Astrocyte (in vitro differentiated cells and primary cell): ENCODE measurements at places on chromosomes 2 and 18. TPM values are rescaled to one million over a fixed set of nuclear protein-coding genes. Genes with fewer than 3 reads are reported as not detected.

DNA sequence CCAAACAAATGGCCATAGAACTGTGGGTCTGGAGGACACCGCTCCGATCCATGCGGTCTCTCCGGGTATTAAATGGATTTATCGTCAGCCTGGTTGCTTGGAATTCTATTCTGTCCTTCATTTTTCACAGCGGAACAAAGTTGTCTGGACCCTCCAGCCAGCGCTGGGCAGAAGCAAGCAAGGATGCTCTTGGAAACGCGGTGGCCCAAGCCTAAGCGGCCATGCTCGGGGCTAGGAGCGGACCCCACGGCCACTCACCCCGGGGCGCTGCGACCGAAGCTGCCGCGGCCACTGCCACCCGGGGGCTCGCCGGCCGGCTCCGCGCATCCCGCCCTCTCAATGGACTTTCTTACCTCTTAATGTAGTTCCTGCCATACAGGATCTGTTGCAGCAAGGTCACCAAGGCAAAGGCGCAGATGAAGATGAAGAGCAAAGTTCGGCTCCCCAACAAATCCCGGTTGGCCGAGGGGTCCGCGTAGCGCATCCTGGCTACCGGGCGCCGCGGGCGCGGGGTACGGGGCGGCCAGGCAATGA, 761 bp downstream of the ST8SIA5 start:
- no peak for DNase-seq

DNA sequence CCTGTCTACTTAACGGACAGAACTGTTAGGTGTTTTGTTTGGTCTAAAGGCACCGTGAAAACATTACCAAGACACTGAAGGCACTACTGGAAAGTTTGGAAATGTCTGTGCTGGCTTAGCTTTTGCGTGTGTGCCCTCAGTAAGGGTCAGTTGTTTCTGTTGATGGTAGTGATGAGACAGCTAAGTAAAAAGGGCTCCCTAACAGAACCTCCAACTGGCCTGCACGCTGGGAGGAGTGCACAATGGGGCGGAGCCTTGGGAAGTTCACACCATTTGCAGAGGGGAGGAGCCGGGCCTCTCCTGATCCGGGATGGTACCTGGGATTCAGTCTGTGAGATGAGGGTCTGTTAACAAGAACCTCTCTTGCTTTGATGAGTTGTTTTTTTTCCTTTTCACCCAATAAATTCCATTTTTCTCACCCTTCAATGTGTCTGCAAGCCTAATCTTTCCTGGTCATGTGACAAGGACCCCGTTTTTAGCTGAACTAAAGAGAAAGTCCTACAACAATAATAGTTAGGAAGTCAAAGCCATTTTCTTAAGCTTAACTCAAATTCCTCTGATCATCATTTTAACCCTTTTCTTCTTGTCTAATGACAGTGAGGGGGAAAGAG, 368.7 kb downstream of the PARD3B start:
- DNase-seq, result no peak

- DNase-seq, result peak; percentile 81
Measured at GRCh38 chr2:69095305-69095704, 82.3 kb downstream of the ANTXR1 start.

GRCh38 chr2:189580658-189581353, at the start of gene SLC40A1:
SLC40A1 (minus strand) TSS chr2:189580786; CDS start chr2:189580460, 326 bp downstream.
- DNase-seq, result peak; percentile 48

DNA sequence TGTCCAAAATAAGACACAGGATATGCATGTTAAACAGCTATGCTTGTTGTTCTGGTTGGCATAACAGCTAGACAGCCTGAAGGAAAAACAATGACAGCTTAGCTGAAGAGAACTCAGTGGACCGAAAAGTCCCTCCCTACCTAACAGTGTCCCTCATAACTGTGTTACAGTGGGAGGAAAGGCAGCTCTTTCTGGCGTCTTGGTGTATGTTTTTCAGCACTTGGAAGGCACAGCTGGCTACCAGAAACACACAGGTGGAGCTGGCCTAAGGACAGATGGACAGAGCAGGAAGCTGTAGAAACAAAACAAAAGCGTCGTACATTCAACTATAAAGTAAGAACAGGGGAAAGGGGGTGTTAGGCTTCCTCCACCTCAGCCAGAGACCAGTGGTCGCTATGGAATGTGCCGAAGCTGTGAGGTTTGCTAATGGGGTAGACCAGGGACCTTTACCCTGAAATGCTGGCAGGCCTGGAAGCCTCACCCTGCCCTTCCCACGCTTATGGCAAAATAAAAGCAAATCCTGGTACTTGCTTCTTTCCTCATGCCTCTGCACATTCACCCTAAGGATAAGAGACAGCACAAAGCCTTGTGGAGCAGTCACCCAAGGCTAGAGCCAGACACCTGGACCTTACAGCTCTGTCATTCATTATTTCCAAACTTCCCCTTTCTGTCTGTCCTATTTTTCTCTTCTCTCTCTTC, 103.5 kb upstream of the TRIB2 start:
- DNase-seq, result no peak

GRCh38 chr2:218313356-218313755, 21.1 kb upstream of the TMBIM1 start:
- DNase-seq, result no peak

- DNase-seq, result peak; percentile 48
Measured at GRCh38 chr2:71901466-71901865, 246.2 kb downstream of the CYP26B1 start.

DNA sequence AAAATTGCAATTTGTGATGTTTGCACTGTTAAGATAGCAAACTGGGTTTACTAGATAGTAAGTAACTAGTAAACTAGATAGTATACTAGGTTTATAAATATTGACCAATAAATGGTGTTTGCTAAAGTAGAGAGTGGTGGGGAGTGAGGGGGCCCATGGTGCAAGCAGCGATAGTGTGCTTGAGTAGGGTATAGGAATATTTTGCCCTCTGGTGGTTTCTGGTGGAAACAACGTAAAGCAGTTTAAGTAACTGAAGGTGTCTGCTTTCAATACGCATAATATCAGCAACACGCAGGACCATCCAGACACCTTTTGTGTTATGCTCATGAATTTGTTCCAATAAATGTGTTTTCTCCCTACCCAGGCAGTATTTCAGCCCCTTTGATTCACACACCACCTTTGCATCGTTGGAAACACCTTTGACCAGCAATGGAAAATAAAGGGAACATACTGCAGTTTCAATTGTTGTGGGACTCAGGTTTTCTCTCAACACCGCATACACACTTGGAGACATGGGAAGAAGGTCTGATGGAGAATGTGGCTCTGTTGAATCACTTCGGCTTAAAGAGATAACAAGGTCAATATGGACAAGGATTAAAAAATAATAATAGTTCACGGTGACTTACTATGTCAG, 16.7 kb upstream of the STAT1 start:
- DNase-seq, result peak; percentile 28

DNA sequence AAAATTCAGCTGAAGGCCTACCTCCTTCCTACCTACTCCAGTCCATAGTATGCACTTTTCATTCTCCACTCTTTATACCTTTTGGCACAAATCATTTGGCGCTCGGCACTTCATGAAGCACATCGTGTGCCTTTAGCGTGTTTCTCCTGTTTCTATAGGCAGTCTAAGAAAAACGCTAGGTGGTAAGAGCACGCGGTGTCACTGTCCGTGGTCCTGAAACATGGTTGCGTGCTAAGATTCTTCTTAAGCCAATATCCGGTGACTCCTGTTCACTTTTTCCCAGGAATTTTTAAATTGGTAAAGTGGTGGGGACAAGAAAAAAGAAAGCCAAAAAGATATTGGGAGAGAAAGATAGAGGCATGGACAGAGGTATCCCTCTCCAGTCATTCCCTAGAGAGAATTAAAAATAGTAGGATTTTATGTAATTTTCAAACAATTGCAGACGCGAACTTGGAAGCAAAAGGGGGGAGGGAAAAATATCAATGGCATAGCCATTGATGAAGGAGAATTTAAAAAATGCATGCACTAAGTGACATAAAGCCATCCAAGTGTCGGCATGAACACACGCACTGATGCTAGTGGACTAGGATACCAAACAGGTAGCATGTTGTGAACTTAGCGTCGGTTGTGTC, 1.4 kb upstream of the CTNNA2 start:
- DNase-seq, result peak; percentile 55

GRCh38 chr18:44507729-44508325, 172.9 kb upstream of the SETBP1 start:
- no peak for DNase-seq

GRCh38 chr2:45821558-45822271, 170.2 kb downstream of the PRKCE start:
- DNase-seq, result peak; percentile 69

ITPRIPL1 gene
- total RNA-seq, result 0.10 and 0.45 TPM in 2 replicates

MRPS5 gene
- total RNA-seq, result 52.7 and 57.4 TPM in 2 replicates

CRYGD gene
- total RNA-seq, result not detected in 2 replicates

HS1BP3 gene
- 20.7 and 21.0 TPM in 2 replicates for total RNA-seq

FLACC1 gene
- total RNA-seq, result 1.7 and 2.2 TPM in 2 replicates

TMEFF2 gene
- total RNA-seq, result 0.26 and 0.41 TPM in 2 replicates
